ENCODE measurements at places on chromosomes 5 and 9. TPM values are rescaled to one million over a fixed set of nuclear protein-coding genes. Genes with fewer than 3 reads are reported as not detected.

The RMRP gene
- total RNA-seq: 826 TPM

DNA sequence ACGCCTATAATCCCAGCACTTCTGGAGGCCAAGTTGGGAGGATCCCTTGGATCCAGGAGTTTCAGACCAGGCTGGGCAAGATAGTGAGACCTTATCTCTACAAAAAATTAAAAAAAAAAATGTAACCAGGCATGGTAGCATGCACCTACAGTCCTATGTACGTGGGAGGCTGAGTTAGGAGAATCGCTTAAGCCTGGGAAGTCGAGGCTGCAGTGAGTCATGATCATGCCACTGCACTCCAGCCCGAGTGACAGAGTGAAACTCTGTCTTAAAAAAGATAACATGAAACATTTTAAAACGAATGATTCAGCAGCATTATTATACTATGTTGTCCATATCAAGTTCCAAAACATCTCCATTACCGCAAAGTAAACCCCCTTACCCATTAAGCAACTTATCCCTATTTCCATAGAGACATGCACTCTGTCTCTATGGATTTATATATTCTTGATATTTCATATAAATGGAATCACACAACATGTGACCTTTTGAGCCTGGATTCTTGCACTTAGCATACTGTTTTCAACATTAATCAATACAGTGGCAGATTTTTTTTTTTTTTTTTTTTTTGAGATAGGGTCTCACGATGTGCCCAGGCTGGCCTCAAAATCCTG lies 56.9 kb upstream of the MTMR12 start:
- no peak for DNase-seq

DNA sequence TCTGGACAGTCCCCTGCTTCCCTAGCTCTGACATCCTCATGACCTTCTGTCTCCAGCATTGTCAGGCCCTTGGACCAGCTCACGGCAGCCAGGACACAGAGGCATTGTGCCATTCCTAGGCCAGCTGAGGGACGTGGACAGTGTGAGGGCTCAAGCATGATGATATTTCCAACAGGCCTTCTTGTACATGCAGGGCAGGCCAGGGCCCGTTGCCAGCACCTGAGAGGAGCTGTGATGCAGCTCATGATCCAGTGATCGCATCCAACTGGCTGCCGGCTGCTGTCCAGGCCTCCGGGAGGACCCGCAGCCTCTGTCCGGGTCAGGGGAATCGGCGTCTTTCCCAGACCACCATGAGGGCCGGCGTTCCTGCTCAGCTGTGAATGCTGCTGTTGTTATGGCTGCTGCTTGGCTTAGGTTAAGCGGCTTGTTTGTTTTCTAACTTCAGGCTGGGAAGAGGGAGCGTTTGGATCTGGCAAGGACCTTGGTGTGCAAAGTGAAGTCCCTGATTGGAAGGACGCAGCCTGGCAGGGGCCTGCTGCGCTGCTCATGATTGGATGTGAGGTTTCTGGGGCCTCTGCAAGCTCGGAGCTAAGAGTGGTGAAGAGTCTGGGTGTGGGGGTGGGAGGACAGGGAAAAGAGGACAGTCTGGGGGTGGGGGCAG lies 53.8 kb downstream of the PDZD2 start:
- DNase-seq: no peak

- DNase-seq: peak; percentile 51
Observed at GRCh38 chr9:133726401-133727276, 11.5 kb downstream of the SARDH start.

DNA sequence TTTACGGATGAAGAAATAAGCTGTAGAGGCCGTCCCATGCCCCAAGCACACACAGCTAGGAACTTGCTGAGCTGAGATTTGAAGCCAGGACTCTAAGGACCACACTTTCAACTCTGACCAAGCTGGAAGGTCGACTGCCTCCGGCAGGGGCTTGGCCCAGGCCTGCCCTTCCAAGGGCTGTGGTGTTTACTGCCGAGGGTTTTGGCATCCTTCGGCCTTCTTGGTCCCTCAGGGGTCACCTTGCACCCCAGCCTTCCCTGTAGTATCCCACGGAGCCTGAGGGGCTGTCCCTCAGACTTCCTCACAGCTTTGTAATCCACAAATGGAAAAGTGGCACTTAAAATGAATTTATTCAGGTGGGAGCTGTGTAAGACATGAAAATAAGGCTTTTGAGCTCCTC lies 83.7 kb upstream of the SPRY4 start:
- no peak for DNase-seq

The SPATA31A3 gene
- total RNA-seq: not detected

DNA sequence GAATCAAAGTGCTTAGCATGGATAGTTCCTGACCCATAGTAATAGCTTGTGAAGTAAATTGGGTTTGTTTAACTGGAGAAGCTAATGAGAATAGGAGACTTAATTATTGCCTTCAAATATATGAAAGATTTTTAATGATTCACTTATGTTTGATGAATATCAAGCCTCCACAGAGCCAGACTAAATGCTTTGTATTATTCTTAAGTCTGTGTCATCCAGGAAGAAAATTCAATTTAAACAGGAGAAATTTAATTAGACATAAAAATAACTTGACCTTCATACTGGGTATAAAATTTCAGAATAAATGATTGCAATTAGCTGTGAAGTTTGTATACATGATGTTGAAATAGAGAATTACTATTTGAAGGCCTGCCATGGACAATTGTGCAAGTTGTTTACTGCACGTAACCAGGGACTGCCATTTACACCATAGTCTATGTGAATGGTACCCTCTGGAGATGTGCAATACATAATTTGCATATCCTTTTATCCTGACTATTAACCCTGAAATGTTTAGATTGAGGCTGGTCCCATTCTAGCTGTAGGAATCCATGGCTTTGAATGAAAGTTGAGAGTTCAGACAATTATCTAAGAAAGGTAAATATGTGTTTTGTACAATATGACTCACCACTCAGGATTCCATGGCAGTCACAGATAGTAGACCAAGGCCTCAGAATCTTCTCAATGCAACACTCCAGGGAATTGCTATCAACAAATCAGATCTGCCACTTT lies 133.5 kb upstream of the IL12B start:
- peak; percentile 67 for DNase-seq

The TAF1L gene
- not detected for total RNA-seq

DNA sequence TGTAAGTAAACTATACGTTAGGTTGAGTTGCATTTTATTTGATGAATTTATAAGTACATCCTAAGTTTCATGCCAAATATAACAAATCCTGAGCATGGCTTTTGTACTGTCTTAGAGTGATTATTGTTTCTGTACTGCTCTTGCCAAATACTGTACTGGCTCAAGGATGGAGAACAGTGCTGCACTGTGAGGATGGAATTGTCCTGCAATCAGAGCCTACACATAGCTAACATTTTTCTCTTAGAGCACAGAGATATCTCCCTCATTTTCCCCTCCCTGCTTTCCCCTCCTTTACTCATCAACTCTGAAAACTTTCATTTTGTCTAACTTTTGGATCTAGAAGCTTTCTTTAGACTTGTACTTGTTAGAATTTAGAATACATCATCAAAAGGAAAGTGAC lies 28.3 kb downstream of the LRRC70 start:
- no peak for DNase-seq
